GM13976 (cell line): ENCODE measurements at places on chromosomes 5 and 9.

DNA sequence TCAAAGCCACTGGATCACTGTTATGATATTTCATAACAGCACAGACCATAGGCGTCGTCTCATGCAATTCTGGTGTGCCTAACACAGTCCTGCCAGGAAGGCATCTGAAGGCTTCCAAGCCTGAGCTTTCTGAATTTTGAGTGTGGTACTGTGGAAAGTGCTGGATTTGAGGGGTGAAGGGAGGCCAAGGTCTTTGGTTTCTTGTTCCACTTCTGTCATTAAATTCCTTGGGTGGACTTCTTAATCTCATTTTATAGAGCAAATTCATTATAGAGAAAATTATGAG is 441.3 kb upstream of the PIK3R1 start:
- DNase-seq, result no peak

GRCh38 chr9:80440724-80441123 is 869.0 kb downstream of the TLE4 start:
- DNase-seq, result no peak

- DNase-seq, result peak; percentile 76
These were observed 530 bp downstream of the BBLN start for GRCh38 chr9:128160603-128160987.

DNA sequence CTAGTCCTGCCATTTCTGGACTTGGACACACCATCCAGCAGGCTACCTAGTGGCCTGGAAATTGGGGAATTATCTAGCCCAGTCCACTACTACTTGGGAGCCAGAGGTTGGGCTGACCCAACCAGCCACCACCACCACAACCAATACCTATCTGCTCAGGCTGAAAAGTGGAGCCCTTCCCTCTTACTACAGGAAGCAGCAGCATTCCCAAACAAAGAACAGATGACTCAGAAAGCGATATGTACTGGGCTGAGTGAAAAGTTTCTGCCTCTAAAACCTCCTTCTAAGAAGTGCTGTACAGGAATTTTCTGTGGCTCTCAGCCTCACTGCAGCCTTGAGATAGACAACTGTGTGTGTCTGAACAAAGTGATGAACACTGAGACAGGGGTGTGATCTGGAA is 279.4 kb downstream of the CDH10 start:
- DNase-seq, result no peak

- no peak for DNase-seq
These were observed 40.0 kb downstream of the IDNK start for GRCh38 chr9:83662933-83663332.

- no peak for DNase-seq
These were observed 202.8 kb downstream of the SNX18 start for GRCh38 chr5:54720341-54720740.

- DNase-seq, result no peak
These were observed 991.5 kb upstream of the TYRP1 start for GRCh38 chr9:11701706-11702105.

- no peak for DNase-seq
These were observed 13.2 kb downstream of the PHF19 start for GRCh38 chr9:120863833-120864232.
